Stimulated activated CD4-positive, alpha-beta T cell treated with anti-CD3 and anti-CD28 coated beads, Interleukin-12 subunit alpha, Interleukin-12 subunit beta, amount 100 ng/mL, for 4 hours (primary cell): ENCODE measurements at places on chromosomes 3 and 15.

GRCh38 chr3:9715764-9716437 lies 12.3 kb downstream of the CPNE9 start:
- no peak for DNase-seq

DNA sequence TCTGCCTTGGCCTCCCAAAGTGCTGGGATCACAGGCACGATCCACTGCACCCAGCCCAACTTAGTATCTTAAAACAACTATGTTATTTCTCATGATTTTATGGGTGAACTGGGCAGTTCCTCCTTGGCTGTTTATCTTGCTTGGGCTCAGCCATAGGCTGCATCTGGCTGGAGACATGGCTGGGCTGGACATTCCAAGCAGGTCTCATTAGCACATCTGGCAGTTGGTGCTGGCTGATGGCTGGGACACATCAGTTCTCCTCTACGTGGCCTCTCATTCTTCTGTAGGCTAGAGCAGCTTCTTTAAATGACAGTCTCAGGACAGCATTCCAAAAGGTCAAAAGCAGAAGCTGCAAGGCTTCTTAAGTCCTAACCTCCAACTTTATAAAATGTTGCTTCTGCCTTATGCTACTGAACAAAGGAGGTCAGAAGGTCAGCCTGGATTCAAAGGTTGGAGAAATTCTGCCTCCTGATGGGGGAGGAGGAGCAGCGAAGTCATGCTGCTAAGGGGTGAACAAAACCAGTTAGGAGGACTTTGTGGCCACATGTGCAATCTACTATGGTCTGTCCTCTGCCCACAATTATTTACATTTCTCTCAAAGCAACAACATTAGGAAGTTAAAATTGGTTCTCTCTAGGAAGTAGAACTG lies 144.0 kb downstream of the AQP9 start:
- no peak for DNase-seq

DNA sequence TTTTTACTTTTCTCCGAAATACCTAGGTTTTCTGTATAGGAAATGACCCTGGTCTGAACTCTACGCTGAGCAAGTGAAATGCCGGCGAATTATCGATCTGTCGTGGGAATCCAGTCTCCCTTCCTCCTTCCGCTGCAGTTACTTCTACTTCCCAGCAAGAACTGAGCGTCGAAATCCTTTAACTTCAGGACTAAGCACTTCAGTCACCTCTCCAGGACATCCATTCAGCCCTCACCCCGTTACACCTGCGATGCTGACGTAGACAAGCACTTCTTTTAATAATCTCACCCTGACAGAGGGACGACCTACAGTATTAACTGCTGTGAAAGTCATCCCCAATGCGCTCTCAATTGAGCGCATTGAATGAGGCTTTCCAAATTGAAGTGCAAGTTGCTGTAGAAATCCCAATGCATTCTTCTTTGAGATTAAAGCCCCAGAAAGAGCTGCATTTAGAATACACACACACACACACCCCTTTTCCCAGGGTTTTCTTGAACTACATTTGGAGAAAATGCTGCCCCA lies 1.3 kb downstream of the TOP2B start:
- DNase-seq = no peak

DNA sequence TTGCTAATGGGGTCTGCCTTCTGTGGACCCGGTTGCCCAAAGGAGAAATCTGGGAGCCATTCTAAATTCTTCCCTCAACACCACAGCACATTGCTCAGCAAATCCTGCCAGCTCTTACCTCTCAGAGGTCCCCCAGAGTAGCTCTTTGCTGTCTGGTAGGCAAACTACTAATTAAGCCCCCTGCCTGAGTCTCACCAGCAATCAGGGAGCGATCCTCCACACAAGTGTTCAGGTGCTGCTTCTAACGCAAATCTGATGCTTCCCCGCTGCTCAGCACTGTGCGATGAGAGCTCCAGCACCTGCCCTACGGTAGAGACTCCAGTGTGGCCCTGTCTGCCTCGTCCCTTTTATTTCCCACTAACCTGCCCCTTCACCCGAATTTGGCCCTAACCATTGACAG lies 60.5 kb downstream of the HCN4 start:
- DNase-seq = no peak

DNA sequence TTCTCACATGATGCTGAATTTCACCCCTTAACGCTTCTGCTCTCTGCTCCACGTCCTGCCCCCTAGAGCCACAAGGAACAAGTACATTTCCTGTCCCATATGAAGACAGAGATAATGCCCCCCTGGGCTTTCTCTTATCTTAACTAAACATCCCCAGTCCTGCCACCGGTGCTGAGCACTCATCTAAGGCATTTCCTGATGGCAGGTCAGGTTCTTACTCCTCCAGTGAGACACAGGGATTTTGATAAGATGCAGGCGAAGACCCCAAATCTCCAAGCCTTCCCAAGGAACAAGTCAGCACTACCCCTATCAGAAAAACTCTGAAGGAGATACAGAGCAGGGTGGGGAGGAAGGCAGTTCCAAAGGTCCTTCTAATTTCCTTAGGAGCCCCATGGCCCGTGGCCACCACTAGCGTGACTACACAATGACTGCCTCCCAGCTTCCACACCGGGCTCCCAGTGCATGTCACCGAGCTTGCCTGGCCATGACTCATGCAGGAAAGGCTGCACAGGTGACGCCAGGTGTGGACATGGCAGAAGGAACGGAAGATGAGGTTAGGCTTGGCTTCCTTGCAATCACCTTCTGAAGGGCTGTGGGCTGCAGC lies 152.9 kb downstream of the XXYLT1 start:
- DNase-seq = no peak

GRCh38 chr3:182412066-182412465 lies 381.2 kb upstream of the ATP11B start:
- no peak for DNase-seq

GRCh38 chr15:66014635-66015182 lies 145.4 kb downstream of the RAB11A start:
- no peak for DNase-seq

- DNase-seq = no peak
These were observed 13.1 kb upstream of the BLOC1S6 start for GRCh38 chr15:45573961-45574629.

DNA sequence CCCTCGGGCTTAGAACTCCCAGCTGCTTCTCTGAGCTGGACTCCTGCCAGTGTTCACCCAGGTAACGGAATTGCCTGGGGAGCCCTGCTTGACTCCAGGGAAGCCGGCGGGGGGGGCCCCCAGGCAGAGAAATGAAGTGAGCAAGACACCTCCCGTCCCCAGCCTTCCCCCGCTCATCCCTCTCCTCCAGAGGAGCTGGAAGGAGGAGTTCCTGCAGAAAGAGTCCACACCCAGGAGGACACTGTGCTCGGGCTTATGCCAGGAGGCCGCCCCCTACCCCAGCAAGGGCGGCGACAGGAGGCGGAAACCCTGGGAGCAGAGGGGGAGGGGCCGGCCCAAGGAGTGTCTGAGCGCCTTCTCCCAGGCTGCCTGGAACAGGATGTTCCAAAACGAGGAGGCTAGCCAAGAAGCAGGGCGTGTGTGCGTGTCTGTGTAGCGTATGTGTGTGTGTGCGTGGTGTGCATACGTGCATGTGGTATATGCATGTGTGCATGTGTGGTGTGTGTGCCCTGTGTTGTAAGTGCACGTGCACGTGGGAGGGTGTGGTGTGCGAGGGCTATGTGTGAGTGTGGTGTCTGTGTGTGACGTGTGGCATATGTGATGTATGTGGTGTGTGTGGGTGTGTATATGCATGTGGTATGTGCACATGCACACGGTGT lies 511.3 kb downstream of the SHQ1 start:
- DNase-seq = no peak

- DNase-seq = no peak
These were observed 57.9 kb downstream of the TIMP4 start for GRCh38 chr3:12100784-12101183.

GRCh38 chr3:12345584-12346494 lies 57.0 kb downstream of the PPARG start:
- no peak for DNase-seq

DNA sequence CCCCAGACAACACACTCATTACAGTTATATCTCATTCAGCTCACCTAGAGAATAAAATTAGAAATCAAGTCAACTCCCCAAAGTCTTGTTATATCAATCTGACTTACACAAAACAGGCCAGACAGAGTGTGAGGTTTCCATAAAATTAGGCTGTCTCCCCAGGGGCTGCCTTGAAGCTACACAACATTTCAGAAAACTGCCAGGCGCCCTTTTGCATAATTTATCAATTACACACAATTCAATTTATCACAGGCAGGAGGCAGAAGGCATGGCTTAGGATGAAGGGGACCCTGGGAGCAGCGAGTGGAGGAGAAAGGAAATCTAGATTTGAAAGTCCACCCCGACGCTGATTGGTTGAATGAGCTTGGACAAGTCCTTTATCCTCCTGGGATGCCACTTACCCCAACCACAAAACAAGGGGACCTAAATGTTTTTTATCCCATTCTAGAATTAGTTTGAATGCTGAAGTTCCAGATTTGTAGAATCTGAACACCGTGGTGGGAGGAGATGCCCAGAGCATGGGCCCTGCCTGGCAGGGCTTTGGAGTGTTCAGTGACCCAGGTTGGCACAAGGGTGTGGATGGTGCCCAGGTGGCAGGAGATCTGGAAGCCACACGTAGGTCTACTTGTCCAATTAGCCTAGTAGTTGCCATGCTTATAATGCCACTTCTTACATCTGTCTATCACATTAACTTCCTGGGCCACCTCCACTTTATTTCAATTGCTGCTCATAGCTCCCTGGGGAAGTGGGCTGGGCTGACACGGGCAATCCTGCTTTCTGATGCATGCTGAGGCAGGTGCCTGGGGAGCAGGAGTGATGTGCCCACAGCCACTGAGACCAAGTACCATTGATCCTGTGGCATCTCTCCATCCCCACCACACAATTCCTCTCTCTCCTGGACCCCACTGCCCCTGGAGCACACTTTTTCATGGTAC lies 119.8 kb upstream of the TLE3 start:
- no peak for DNase-seq

- DNase-seq = no peak
These were observed 1.7 kb downstream of the SPCS1 start for GRCh38 chr3:52707585-52707984.

GRCh38 chr3:72380711-72381493 lies 467.3 kb downstream of the SHQ1 start:
- no peak for DNase-seq

GRCh38 chr15:67366904-67367303 lies 112.3 kb downstream of the IQCH start:
- no peak for DNase-seq

DNA sequence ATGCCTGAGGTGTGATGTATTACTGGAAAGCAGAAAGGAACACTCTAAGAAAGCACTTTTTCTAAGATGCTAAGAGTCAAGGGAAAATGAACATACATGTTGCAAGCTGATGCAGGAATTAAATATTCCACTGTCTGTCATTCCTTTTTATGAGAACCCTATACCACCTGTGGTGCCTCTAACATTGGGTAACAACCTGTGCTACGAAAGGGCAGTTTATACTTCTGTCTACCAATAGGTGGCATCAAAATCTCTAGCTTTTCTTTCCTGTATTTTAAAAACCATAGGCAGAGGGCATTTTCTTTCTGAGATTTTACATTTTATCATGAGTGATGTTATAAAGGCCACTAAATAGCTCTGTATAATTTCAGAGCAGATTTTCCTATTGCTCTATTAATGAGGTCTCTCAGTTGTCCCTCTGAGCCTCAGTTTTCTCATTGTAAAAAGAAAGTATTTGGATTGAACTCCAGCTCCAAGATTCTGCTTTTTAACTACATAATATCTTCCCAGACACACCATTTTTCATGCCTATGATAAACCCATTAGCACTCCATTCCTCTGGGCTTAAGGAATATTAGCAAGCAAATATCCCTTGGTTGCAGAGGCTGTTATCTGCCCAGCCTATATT lies 3.5 kb upstream of the CPNE4 start:
- DNase-seq = no peak

DNA sequence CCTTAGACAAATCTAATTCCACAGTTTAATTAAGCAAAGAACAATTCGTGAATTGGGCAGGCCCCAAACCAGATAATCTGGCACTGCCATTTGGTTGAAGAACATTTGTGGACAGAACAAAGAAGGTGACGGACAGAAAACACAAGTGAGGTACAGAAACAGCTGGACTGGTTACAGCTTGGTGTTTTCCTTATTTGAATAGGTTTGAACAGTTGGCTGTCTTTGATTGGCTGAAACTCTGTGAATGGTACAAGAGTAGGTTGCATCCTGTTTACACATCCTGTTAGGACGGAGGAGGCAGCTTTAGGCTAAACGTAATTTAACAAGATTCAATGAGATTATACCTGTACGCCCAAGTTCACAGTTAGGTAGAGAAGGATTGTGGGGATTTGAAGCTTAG lies 114.4 kb downstream of the LPP start:
- DNase-seq = no peak

GRCh38 chr3:51538115-51538458 lies 432 bp upstream of the RAD54L2 start:
- DNase-seq = peak; percentile 1

- no peak for DNase-seq
These were observed 1.4 kb upstream of the ZNF710 start for GRCh38 chr15:89999676-90000185.

GRCh38 chr3:11323813-11324212 lies 51.6 kb downstream of the ATG7 start:
- no peak for DNase-seq

GRCh38 chr3:155870945-155871745 lies 695 bp downstream of the GMPS start:
- peak; percentile 38 for DNase-seq

- no peak for DNase-seq
These were observed 187.4 kb downstream of the FOXP1 start for GRCh38 chr3:71395927-71396695.

DNA sequence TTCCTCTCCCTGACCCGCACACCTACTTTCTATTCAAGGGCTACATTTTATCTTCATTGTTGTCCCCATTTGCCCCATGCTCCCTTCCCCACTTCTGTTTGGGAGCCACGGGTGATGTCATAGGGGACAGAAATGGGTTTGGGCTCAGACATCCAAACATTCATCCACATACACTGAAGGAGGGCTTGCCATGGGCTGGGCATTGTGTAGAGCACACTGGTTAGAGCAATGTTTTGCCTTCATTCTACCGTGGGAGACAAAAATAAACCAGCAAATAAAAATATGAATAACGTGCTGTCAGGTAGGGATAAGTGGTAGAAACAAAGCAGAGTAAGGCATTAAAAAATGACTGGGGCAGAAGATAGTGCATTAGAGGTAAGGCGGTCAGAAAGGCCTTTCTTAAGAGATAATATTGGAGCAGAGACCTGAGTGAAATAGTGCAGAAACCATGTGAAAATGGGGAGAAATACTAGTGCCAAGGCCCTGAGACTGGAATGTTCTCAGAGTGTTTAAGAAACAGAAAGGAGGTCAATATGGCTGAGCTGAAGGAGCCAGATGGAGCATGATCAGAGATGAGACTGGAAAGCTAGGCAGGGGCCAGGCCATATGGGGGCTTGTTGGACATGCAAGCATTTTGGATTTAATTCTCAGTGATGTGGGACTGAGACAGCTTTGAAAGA lies 40.9 kb upstream of the CLSTN2 start:
- DNase-seq = no peak

- no peak for DNase-seq
These were observed 29.6 kb downstream of the KIF7 start for GRCh38 chr15:89625716-89626115.

- no peak for DNase-seq
These were observed 244.1 kb upstream of the SEMA6D start for GRCh38 chr15:47473106-47473725.

GRCh38 chr3:139548801-139549200 lies 9.3 kb upstream of the RBP1 start:
- no peak for DNase-seq
